GM23338 (cell line): ENCODE measurements at places on chromosomes 2 and 18. TPM values are rescaled to one million over a fixed set of nuclear protein-coding genes. Genes with fewer than 3 reads are reported as not detected.
A peak's percentile ranks its signal among the peaks of the same experiment; 100 is the strongest.

DNA sequence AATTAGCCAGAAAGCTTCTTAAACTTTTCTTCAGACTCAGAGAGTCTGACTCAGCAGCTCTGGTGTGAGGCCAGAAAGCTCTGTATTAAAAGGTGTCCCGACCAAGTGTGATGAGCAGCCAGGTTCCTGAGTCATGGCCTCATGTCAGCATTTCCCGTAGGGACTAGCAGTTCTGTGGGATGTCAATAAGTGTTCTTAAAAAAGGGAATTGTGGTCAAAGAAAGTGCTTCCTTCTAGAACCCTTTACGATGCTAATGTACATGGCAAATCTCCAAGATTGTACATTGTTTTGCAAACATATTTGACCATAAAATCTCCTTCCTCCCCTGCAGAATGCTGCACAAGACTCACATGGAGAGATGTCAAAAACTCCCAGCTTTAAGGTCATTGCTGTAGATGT is 80.1 kb downstream of the PLA2R1 start:
- DNase-seq: no peak

DNA sequence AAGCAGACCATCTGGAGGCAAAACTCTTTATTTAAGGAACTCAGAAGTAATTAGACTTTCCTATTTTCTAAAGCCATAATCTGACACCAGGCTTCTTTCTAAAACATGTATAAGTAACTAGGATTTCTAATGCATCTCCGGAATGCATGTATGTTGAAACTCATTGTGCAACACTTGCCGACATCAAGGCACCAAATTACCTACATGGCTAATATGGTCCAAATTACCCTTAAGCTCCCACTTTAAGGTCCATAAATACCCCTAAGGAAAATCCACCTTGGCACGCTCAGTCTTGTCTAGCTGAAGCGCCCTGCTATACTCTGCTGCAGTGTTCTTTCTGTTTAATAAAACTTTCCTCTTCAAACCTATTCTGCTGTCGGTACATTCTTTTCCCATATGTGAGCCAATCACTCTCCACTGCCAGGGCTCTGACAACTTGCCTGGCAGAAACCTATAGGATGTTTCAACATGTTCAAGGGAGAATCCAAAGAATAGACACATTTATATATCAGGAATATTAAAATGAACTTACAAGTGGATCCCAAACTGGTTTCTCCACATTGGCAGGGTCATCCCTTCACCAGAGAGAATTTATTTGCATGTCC is 171.9 kb downstream of the GALNT1 start:
- no peak for DNase-seq

The VIL1 gene
- total RNA-seq: 5.9 and 9.2 TPM in 2 replicates

DNA sequence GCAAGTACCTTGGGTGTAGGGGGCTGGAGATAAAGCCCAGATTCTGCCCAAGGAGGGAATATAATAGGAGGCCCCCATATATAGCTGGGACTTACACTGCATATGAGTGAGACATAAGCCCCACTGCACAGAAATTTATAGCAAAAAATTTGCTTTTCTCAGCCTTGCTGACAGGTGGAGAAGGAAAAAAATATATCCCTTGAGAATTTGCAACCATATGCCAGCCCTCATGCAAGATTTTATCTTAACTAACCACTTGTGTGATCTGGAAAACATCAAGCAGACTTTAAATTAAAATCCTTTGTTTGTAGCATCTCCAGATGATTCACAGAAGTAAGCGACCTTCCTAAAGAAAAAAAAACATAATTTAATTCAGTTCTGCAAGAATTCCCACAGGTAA is 288.2 kb downstream of the BCL2 start:
- DNase-seq: no peak

DNA sequence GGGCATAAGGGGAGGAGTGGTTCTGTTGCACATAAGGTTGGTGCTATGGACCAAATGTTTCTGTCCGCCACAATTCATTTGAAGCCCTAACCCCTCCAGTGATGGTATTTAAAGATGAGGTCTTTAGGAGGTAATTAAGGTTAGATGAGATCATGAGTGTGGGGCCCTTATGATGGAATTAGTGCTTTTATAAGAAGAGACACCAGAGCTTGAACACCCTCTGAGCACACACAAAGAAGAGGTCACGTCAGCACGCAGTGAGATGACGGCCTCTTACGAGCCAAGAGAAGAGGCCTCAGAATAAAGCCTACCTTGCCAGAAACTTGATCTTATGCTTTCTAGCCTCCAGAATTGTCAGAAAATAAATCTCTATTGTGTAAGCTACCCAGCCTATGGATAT is 386.4 kb upstream of the CYRIA start:
- no peak for DNase-seq

DNA sequence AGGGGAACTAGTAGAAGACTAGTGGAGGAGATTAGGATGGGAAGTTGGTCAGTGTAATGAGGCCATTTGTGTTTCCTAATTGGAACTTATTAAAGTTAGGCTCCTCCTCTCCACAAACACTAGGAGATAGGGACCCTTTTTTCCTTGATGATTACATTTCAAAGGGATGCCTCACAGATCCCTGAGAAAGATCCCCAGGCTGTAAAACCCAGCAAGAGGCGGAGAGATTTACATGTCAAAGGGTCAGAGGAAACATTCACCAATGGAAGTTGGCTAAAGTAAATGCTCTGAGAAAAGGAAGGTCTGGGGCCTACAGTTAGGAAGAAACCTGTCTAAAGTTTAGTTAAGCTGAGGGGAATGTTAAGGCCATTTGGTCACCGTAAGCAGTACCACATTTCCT is 1.4 kb upstream of the CCDC85A start:
- DNase-seq: peak; percentile 87

- DNase-seq: no peak
These were observed 57.7 kb upstream of the ERBB4 start for GRCh38 chr2:212596276-212596675.

- no peak for DNase-seq
These were observed 17.4 kb downstream of the SEMA4F start for GRCh38 chr2:74671479-74671878.

The SLC16A14 gene
- total RNA-seq: 2.7 and 4.0 TPM in 2 replicates

DNA sequence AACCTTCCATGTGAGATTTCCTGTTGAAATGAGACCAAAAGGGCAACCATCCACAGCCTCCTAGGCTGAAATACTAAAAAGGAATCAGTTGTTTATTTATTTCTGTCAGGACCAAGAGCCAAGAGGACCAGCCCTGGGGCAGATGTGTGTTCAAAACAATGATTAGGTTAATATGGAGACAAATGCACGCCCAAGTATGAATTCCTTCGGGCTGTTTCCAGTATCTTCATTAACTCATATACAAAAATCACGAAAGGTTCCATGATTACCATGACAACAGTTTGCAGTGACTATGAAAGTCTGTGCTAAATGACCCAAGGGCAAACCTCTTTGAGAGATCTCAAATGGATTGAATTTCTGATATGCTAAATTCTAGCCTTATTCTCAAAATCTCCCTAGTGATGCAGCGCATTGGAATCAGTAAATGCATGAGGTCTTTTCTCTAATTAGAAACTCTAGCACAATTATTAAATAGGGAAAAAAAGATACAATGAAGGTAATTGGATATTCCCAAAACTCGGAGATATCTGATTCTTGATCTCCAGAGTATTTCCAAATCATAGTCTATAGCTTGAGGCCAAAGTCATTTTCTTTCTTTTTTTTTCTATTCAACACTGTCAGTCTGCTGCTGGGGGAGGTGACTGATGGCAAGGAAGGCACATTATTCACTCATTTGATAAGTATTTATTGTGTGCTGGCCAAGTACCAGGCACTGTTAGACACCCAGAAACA is 35.6 kb downstream of the VIT start:
- no peak for DNase-seq

GRCh38 chr2:119819846-119820245 is 60.1 kb downstream of the PTPN4 start:
- no peak for DNase-seq

GRCh38 chr2:69827796-69828540 is 1.5 kb upstream of the GMCL1 start:
- no peak for DNase-seq

The KIF1A gene
- 183 and 214 TPM in 2 replicates for total RNA-seq

The RAX gene
- 0.03 and 0.08 TPM in 2 replicates for total RNA-seq

GRCh38 chr2:111705711-111706336 is 178.2 kb downstream of the ANAPC1 start:
- DNase-seq: peak; percentile 84

GRCh38 chr2:21001225-21001946 is 42.5 kb downstream of the APOB start:
- no peak for DNase-seq

DNA sequence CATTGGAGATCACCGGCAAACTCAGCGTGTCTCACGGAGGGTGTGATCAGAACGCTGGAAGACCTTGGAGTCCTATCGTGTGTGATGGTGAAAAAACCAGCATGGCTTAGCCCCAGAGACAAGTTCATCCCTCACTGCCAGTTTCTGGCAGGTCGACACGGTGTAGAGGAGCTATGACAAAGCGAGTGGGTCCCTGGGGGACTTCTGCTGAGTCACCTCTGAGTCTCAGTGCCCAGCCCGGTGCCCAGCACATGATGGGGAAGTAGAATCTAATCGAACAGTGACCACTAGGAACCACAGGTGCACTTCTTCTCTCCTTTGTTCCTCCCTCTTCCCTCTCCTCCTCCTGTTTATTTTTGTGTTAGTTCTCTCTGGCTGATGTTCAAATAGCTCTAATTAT is 45.9 kb upstream of the KCNF1 start:
- no peak for DNase-seq

The SLC35F5 gene
- total RNA-seq: 30.5 and 41.2 TPM in 2 replicates

The ZNF385B gene
- total RNA-seq: 1.4 and 1.5 TPM in 2 replicates

GRCh38 chr2:130972410-130972809 is 120.8 kb downstream of the FAM168B start:
- DNase-seq: no peak

DNA sequence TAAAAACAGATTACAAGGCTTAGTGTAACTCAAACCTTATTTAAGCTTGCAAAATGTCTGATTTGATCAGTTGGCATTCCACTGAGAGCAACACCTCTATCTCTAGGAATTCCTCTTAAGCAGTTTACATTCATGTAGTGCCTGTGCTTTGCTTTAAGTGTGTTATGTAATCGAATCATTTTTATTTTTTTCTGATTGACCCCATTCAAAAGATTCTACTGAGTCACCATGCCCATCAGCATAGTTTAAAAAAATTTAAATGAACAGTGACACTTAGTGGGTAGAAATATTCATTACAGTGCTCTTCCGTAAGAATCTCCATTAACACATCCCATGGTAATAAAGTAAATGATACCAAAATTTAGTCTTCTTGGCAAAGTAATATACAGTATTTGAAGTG is 67.8 kb upstream of the SLC4A10 start:
- no peak for DNase-seq

GRCh38 chr18:62325806-62326645 is 916 bp downstream of the TNFRSF11A start:
- DNase-seq: peak; percentile 59

DNA sequence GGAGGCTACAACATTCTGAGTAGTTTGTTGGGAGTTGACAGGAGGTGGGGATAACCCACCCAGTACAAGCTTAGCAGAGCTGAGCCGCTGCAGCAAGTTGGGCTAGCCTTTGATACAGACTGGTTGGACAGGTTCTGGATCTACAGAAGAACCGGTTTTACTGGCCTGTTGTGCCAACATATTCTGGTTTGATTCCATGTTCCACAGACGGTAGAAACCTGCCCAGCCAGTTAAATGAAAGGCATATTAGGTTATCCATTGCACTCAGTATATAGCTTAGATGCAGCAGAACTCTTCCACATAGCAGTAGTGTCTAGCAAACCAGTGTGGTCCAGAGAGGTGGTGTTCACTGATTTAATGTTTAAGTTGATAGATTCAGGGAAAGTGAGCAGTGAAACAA is 19.3 kb upstream of the RBBP8 start:
- peak; percentile 87 for DNase-seq

The ASB18 gene
- not detected in 2 replicates for total RNA-seq

- DNase-seq: no peak
These were observed 13.5 kb upstream of the REL start for GRCh38 chr2:60867848-60868247.

DNA sequence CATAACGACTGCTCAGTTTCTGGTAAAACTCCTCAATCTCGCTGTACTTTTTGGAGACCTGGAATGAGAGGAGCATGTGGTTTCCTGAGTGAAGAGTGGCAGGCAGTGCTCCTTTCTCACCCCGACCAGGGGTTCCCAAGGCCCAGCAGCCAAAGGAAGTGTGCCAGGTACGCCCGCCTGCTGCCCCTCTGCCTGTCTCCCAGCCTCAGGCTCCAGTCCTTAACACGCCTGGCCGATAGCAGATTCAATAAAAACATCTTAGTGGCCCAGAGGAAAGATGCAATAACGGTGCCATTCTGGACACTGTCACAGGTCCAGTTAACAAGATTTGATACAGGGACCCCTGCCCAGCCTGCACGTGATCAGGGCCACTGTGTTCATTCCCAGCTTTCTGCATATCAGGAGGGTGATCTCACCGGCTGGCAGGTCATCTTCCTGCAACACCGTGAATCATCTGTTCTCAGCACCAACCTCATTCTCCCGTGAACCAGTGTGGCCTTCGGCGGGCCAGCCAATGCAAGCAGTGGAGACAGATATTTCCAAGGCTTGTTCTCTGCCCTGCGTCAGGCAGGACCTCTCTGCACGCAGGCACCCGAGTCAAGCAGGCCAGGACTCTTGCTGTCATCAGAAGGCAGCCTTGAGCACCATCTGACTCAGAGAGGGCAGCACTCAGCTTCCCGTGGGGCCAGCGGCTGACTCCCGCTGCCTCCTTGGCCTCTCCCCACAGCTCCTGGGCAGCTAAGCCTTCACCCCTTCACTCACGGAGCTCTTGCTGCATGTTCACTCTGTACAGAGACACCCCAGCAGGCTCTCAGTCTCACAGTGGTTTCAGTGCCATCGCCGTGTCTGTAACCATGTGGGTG is 9.5 kb downstream of the HS1BP3 start:
- no peak for DNase-seq
